Muscle of arm (tissue), 14 donors: ENCODE measurements at places on chromosomes 16 and 17.

GRCh38 chr16:25750488-25751216 is 58.9 kb downstream of the HS3ST4 start:
- DNase-seq: no peak

DNA sequence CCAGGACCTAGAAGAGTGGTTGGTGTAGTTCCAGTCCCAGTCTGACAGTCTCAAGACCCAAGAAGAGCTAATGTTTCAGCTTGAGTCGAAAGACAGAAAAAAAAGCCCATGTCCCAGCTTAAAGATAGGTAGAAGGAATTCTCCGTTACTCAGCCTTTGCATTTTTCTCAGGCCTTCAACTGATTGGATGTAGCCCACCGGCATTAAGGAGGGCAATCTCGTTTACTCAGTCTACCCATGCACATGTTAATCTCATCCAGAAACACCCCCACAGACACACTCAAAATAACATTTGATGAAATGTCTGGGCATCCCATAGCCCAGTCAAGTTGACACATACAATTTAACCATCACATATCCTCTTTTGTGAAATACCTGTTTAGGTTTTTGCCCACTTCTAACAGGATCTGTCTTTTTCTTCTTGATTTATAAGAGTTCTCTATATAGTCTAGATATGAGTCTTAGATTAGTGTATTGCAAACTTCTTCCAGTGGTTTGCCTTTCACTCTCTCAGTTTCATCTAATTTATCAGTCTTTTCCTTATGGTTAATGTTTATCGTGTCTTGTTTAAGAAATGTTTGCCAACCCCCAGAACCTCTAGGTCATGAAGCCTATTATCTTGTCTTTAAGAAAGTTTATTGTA is 7.6 kb upstream of the NUP93 start:
- no peak for DNase-seq

- no peak for DNase-seq
Measured at GRCh38 chr17:43917348-43918025, 10.2 kb upstream of the MPP2 start.

GRCh38 chr17:40190197-40191021 is 13.1 kb downstream of the RAPGEFL1 start:
- no peak for DNase-seq

GRCh38 chr17:38512473-38513058 is 84.3 kb downstream of the ARHGAP23 start:
- no peak for DNase-seq

- no peak for DNase-seq
Measured at GRCh38 chr17:50779747-50780353, 12.5 kb upstream of the ANKRD40CL start.

DNA sequence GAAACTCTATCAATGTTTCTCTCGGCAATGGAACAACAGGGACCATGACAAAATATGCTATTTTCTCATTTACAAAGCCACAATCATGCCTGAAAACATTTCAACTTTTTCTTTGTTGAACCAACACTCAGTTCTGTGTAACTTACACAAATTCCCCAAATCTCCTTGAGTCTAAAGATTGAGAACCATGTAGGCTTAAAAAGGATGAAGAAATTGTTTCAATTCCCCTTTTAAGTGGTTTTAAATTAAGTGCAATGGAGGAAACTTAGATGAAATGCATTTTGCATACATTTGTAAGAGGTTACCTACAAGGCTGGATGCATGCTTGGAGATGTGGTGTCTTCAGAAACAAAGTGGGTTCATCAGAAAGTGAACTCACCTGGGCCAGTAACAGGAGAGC is 566.4 kb upstream of the CDH11 start:
- DNase-seq: no peak

DNA sequence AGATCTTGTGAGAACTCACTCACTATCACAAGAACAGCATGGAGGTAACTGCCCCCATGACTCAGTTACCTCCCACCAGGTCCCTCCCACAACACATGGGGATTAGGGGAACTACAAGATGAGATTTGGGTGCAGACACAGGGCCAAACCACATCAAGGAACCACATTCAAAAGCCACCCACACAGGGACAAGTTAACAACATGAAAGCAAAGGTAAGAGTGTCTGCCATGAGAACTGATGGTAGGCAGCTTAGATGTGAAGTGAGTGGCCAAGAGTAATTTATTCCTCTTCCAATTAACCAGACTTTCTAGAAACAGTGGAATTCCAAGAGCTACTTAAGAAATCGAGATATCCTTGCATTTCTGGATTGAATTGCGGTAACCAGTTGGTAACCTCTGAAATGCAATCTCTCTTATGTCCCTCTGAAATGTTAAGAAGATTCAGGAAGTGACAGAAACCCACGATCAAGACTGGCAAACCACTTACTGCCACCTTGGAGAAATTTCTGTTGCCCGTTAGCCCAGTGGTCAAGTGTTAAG is 167.4 kb upstream of the CACNG5 start:
- DNase-seq: no peak

- no peak for DNase-seq
Measured at GRCh38 chr17:67198131-67198530, 46.9 kb downstream of the HELZ start.
